ENCODE measurements at places on chromosomes 2 and 18.

DNA sequence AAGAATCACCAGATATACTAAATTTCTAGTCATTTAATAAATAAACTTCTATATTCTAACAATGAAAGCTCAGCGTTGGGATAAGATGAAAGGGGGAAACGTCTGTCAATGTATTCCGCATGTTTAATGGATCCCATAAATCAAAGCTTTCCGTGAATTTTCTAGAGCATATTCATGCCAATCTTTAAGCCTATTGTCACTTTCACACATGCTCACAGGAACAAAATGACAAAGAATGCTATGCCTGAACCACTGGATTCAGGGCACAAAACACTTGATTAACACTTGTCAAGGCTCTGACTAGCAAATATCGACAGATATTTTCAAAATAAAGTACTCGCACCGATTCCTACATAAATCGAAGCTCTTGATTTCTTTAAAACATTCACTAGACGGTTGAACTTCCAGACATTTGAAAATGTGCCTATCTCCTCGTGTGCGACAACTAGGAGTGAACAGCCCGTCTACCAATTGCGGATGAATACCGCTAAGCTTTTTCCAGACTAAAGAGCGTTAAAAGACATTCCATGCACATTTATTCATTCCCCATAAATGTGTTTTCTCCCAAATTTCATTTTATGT is 1.8 kb downstream of the TLK1 start:
- DNase-seq: no peak

- no peak for DNase-seq
These were observed 8.4 kb upstream of the NR4A2 start for GRCh38 chr2:156340804-156341451.

GRCh38 chr2:54681416-54681815 is 42.0 kb upstream of the EML6 start:
- DNase-seq: no peak

DNA sequence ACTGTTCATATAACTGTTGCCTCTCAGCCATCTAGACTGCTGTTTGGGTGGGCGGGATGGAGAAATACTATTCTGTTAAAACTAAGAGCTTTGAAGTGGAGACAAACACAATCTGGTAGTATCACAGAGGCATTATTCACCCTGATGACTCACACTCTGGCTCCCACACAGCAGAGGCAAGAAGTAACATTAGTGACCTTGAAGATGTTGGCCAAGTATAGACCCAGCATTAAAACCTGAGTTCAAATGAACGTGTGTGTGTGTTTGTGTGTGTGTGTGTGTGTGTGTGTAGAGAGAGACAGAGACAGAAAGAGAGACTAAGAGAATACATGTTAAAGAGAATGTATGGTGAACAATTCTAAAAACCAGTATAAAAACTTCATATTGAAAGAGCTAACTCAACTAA is 22.5 kb upstream of the ACVR1 start:
- DNase-seq: peak; percentile 59

DNA sequence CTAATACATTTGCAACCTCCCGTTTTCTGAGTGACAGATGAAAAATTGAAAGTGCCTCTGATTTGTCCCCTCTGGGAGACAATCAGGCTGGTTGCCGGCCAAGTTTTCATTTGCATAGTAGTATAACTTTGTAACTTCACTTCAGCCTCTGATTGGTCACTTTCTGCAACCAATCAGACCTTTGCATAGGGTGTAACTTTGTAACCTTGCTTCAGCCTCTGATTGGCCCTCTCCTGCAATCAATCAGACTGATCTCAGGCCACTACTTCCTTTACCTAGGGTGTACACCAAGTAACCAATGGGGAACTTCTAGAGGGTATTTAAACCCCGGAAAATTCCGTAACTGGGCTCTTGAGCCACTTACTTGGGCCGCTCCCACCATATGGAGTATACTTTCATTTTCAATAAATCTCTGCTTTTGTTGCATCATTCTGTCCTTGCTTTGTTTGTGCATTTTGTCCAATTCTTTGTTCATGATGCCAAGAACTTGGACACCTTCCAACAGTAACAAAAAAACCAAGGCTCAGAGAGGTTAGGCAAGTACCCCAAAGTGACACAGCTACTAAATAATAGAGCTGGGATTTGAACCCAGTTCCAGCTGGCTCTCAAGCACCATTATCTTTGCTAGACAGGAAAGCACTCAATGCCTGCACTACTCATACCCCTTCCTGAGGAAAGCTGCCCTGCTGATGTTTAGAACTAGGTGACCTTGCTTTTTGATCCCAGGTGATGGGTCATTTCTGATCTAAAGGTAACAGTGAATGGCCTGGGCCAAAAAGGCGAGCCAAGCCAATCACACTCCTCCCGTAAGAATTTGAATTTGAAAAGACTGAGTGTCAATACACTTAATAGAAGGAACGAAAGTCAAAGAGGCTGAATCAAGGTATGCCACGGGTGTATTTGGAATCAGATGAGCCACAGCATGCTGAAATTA is 10.9 kb upstream of the MYOM1 start:
- DNase-seq: no peak

DNA sequence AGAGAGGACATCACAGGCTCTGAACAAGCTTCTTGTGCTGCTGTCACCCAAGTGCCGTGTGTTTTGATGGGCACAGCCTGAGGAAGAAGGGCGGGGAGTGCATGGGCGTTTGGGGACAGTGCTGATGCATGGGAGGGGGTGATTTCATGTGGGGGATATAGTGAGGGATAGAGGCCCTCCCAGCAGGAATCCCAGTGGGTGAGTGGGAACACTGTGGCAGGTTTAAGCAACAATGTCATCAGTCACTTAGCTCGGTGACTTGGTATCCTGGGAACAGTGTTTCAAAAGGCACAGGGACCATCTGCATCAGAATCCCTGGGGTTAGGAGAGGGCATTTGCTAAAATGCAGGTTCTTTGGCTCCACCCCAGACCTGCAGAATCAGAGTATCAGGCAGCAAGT is 609 bp downstream of the SIGLEC15 start:
- DNase-seq: no peak

DNA sequence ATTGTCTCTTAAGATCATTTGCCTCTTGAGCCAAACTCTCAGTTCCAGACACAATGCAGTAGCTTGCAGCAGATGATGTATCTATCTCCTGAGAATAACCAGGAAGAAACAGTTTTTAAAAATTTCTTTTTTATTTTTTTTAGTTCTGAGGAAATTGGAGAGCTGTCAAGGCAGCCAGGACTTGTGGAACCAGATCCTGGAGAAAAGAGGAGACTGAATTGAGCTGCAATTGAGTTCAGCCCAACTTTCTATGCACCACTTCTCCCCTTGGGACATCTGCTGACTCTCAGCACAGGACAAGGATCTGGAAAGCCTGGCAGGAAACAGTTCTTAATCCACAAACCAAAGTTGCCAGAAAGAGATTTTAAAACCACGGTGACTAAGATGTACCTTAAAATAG is 13.5 kb upstream of the CSRNP3 start:
- DNase-seq: no peak

GRCh38 chr2:209940936-209941335 is 61.5 kb upstream of the RPE start:
- no peak for DNase-seq

- no peak for DNase-seq
These were observed 1.1 kb downstream of the L3MBTL4 start for GRCh38 chr18:6413579-6414117.

- DNase-seq: no peak
These were observed 40.0 kb upstream of the MCM6 start for GRCh38 chr2:135916207-135916606.

- no peak for DNase-seq
These were observed 12.2 kb upstream of the ME2 start for GRCh38 chr18:50866765-50867164.

DNA sequence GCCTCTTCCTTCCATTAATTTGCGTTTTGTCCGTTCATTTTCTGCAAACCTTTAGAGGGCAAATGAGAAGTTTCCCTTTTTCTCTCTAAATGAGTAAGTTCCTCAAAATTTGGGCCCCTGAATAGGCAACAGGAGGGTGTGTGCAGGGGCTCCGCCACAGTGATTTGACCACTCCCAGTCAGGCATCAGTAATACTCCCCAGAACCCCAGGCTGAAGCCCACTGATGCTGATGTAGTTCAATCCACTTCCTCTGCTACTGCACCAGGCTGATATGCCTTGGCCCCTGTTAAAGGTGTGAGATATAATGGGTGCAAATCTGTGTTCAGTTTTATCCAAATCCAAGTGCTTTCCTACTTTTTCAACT is 1150.0 kb downstream of the RPIA start:
- DNase-seq: no peak

- no peak for DNase-seq
These were observed 108.3 kb upstream of the LTBP1 start for GRCh38 chr2:32838418-32838817.

GRCh38 chr2:156427074-156427473 is 9.1 kb upstream of the GPD2 start:
- DNase-seq: no peak

DNA sequence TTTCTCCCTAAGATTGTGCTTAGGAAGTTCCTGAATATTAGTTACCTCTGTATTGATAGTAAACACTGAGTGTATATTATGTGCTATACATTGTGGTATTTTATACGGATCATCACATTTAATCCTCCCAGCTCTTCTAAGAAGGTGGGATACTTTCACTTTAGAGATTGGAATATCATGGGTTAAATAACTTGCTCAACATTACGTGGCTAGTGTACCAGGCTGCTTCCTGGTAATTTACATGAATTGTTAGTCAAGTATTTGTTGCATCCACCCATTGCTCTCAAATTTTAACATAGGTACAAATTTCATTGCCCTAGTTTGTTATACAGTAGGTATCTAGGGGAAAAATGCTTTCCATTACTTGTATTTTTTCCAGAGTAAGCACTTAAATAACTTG is 21.4 kb downstream of the FAM98A start:
- DNase-seq: no peak

- DNase-seq: no peak
These were observed 178.1 kb upstream of the CYP26B1 start for GRCh38 chr2:72325592-72326422.

DNA sequence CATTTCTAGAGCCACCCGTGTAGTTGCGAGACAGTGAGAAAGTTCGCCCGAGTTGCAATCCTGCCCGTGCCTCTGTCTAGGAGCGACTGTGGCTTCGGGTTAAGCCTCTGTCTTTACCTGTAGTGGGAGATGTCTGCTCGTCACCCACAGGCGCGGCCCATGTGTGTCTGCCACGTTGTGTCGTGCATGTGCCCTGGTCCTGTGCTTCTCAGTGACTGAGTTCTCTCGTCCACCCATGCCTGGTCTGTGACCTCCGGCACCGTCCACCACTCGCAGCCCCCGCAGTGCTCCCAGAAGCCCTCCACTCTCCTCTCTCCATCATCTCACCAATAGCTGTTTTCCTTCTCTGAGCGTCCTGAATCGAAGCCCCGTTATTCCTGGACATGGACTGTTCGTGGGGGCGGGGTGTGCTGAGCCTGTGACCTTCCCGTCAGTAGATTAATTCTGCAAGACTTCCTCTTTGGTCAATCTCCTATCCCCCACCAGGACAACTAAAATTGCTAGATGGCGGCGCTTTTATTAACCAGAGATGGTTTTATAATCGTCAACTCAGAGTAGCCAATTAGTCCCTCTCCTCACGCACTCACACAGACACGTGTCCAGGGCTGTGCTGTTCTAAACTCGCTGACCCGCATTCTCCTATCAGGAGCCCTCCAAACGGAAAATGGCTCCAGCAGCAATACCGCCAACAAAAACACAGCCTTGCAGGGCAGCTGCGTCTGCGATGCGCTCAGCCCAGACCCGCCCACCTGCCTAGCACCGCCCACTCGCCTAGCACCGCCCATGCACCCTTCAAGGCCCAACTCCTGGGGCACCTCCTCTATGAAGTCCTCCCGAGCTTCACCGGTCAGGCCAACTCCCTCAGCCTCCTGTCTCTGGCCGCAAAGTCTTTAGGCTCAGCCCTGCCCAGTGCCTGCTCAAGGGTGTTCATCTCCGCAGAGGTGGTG is 119.4 kb downstream of the TWIST2 start:
- DNase-seq: no peak

DNA sequence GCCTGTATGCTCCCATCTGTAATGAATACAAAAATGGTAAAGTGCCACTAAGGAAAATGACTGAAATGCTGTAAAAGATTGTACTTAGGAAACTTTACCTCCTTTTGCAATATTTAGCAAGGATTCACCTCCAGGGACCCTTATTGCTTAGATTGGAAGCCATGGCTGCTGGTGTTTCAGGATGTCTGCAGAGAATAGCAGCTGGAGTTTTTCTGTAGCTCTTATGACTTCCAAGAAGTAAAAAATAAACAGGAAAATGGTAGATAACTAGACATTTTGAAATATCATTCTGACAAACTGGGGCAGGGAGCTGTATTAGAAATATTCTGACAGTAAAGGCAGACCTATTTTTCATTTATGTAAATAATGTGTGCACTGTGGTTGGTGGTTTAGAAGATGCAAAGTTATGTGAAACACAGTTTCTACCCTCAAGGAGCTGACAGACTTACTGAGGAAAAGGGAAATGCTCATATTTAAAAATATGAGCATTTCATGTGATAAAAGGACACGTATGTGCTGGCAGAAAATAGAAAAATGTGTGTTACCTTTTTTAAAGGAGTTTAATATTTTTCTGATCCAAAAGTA is 224.9 kb upstream of the BOD1L2 start:
- DNase-seq: no peak

DNA sequence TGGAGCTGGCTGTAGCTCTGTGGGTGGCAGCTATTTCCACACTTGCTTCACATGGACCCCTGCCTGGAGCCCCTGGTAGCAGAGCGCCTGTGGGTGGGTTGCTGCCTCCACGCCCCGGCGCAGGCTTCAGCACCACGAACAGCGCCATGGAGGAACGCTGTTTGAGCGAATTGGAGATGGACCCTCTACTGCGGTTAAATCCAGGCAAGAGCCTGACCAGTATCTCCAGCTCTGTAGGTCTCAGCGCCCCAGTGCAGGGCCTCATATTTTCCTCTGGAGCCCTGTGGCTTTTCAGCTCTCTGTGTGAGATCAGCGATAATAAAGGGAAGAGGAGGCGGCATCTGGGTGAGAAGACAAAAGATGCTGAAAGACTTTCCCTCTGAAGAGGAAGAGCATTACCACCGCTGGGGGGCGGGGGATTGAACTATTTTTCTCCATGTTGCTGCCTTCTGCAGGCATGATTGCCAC is 12.0 kb downstream of the ONECUT2 start:
- DNase-seq: no peak

DNA sequence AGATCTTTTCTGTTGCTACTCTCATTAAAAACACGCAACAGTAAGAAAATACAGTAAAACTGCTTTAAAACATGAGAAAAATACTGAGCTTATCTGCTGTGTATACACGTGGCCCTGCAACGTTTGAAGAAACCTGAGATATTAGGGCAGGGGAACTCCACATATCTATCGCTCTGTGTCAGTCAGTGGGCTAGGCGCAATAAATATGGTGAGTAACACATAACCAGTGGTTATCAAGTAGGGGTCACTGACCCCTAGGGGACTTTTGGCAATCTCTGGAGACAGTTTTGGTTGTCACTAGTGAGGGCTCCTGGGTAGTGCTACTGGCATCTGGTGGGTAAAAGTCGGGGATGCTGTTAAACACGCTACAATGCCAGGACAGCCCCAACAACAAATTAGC is 14.9 kb downstream of the STAT1 start:
- DNase-seq: no peak

GRCh38 chr2:122758967-122759366 is 1003.5 kb downstream of the TSN start:
- DNase-seq: no peak
